Colonic mucosa (tissue), 4 donors: ENCODE measurements at places on chromosomes 1 and 21. TPM values are rescaled to one million over a fixed set of nuclear protein-coding genes. Genes with fewer than 3 reads are reported as not detected.
A peak's percentile ranks its signal among the peaks of the same experiment; 100 is the strongest.

LCE3E gene
- total RNA-seq = not detected

FNDC10 gene
- 4.2 TPM for total RNA-seq

AJAP1 gene
- total RNA-seq = 0.42 TPM

SLC22A15 gene
- 1.1 TPM for total RNA-seq

BSND gene
- not detected for total RNA-seq

RNU1-4 gene
- 1,159 TPM for total RNA-seq

C1orf115 gene
- 80.6 TPM for total RNA-seq

ANKRD35 gene
- 0.53 TPM for total RNA-seq

DRAXIN gene
- total RNA-seq = 0.05 TPM

ADAM30 gene
- not detected for total RNA-seq

DNA sequence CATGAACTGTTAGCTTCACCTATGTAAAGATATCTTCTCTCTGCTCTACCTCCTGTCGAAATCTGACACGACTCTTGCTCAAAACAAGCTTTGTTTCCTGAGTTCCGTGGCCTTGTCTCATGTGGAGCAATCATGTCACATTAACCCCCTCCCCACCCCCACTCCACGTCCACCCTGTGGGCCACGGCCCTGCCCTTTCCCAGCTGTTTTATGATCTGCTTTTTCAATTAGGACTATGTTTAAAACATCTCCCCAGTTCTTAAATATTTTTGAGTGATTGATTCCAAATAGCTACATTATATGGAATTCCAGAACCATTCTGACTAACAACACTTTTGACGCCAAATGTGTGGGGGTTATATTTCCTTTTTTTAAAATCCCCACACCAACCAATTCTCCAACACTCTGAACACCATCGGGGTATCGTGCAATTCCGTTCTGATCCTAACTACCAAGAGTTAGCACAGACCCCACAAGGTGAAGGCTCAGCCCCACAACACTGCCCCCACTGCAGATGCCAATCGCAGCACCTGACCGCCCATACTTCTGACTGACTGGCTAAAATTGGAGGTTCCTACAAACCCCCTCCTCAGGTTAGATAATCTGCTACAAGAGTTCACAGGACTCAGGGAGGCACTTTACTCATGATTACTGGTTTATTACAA lies 12.7 kb upstream of the S100A8 start:
- no peak overlapping the region for H3K4me3 ChIP-seq
- no peaks in the 10 kb centered on the region for H3K27me3 ChIP-seq
- no peak overlapping the region for H3K27ac ChIP-seq
- no peaks in the 10 kb centered on the region for H3K4me1 ChIP-seq
- no peak for DNase-seq

- H3K36me3 ChIP-seq = no peaks in the 10 kb centered on the region
- H3K4me1 ChIP-seq = no peaks in the 10 kb centered on the region
- no peak overlapping the region for H3K27ac ChIP-seq
- peak; percentile 68 for DNase-seq
Measured at GRCh38 chr1:200488375-200489165, 78.7 kb upstream of the ZNF281 start.

GRCh38 chr1:85862456-85862855 lies 154.2 kb upstream of the ZNHIT6 start:
- DNase-seq = no peak
- H3K4me3 ChIP-seq = no peak overlapping the region
- no peaks in the 10 kb centered on the region for H3K27me3 ChIP-seq
- H3K4me1 ChIP-seq = no peaks in the 10 kb centered on the region

GRCh38 chr1:23384312-23385058 lies 14.8 kb upstream of the ZNF436 start:
- H3K27me3 ChIP-seq = no peaks in the 10 kb centered on the region
- H3K27ac ChIP-seq = peak overlapping the region; percentile 9
- no peaks in the 10 kb centered on the region for H3K4me1 ChIP-seq
- no peak for DNase-seq
- no peaks in the 10 kb centered on the region for H3K36me3 ChIP-seq
- no peak overlapping the region for H3K4me3 ChIP-seq

DNA sequence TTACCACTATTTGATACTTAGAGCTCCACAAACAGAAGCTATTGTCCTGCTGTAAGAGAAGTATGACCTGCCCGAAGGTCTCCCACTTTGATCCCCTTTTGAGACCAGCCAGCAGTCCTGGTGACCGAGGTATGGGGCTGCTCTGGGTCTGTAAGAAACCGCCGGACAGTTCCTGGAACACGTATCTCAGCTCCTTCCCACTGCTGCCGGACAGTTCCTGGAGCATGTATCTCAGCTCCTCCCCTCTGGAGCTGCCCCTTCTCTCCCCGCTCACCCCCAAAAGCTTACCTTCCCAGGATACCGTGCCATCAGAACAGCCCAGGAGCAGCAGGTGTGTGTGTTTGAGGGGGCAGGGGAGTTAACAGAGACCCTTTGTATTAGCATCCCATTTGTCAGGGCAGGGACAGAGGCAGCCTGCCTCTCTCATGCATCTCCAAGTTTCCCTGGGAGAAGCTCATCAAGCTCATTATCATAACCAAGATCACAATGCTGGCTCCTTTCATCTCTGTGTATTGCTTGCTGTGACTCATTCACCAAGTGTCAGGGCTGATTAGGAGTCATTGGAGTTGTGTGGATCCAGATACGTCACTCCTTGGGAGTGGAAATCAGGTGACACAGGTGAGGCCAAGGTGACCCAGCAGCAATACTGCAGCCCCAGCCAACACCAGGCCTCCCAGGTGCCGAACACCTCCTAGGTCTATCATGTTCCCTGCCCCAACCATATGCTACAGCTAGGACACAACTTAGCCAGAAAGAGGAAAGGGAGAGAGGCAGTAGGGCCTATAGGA lies 25.3 kb downstream of the OPTC start:
- no peaks in the 10 kb centered on the region for H3K4me1 ChIP-seq
- H3K36me3 ChIP-seq = no peaks in the 10 kb centered on the region
- H3K27ac ChIP-seq = no peak overlapping the region
- DNase-seq = no peak
- no peaks in the 10 kb centered on the region for H3K27me3 ChIP-seq

DNA sequence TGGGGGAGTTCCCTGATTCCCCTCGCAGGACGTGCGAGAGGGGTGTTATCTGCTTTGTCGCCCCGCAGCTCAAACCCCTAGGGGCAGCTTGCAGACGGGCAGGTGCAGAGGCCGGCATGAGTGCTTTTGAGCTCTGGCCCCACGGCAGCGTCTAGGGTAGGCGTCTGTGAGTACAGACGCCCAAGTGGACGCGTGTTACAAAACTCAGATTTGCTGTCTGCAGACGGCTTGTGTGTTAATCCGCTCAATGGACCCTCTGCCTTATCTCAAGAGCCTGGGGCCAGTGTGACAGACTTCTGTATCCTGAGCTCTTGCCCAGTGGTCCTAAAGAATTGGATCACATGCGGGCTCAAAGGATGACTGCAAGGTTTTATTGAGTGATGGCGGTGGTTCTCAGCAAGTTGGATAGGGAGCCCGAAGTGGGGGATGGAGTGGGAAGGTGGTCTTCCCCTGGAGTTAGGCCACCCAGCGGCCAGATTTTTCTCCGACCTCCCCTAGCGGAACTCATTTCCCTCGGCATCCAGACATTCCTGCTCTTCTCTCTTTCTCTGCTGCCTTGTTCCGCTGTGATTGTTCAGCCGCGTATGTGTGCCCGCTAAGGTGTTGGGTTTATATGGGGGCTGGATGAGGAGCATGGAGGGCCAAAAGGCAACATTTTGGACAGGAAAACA lies 9.4 kb downstream of the CFHR4 start:
- no peaks in the 10 kb centered on the region for H3K27me3 ChIP-seq
- DNase-seq = no peak
- no peak overlapping the region for H3K27ac ChIP-seq
- H3K36me3 ChIP-seq = no peaks in the 10 kb centered on the region
- no peak overlapping the region for H3K4me3 ChIP-seq
- no peaks in the 10 kb centered on the region for H3K4me1 ChIP-seq

GRCh38 chr1:19315378-19316198 lies 3.5 kb downstream of the SLC66A1 start:
- H3K36me3 ChIP-seq = no peaks in the 10 kb centered on the region
- H3K4me1 ChIP-seq = peaks cover 10% of the 10 kb centered on the region
- no peak overlapping the region for H3K4me3 ChIP-seq
- no peak for DNase-seq
- H3K27me3 ChIP-seq = no peaks in the 10 kb centered on the region

DNA sequence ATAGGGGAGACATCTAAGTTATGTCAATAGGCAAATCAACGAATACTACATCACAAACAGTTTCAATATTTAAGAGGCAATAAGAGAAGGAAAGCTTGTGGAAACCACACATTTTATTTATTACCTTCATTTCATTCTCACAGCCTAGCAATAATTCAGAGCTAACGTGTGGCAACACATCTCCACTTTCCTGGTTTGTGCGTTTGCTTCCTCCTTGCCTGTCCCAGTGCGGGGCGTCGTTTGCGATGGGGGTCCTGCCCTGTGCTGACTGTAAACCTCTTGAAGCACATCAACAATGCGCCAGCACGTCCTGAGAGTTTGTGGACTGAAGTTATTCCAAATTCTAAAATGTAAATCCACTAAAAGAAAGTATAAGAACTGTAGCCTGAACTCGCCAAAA lies 14.4 kb upstream of the VPS26C start:
- no peaks in the 10 kb centered on the region for H3K36me3 ChIP-seq
- H3K4me1 ChIP-seq = no peaks in the 10 kb centered on the region
- H3K27me3 ChIP-seq = no peaks in the 10 kb centered on the region
- DNase-seq = no peak
- H3K27ac ChIP-seq = no peak overlapping the region

GRCh38 chr1:203037509-203038190 lies 11.4 kb downstream of the PPFIA4 start:
- H3K4me1 ChIP-seq = no peaks in the 10 kb centered on the region
- H3K27me3 ChIP-seq = no peaks in the 10 kb centered on the region
- no peak overlapping the region for H3K4me3 ChIP-seq

- no peaks in the 10 kb centered on the region for H3K27me3 ChIP-seq
- H3K36me3 ChIP-seq = no peaks in the 10 kb centered on the region
- H3K27ac ChIP-seq = no peak overlapping the region
- H3K4me3 ChIP-seq = no peak overlapping the region
Measured at GRCh38 chr21:46050668-46051378, 47.1 kb upstream of the COL6A2 start.

- no peak overlapping the region for H3K27ac ChIP-seq
- H3K4me3 ChIP-seq = no peak overlapping the region
- H3K36me3 ChIP-seq = no peaks in the 10 kb centered on the region
- no peak for DNase-seq
- peaks cover 14% of the 10 kb centered on the region for H3K4me1 ChIP-seq
Measured at GRCh38 chr1:151830055-151830454, 1.5 kb downstream of the RORC start.

- H3K36me3 ChIP-seq = no peaks in the 10 kb centered on the region
- no peaks in the 10 kb centered on the region for H3K4me1 ChIP-seq
- DNase-seq = peak; percentile 47
- no peaks in the 10 kb centered on the region for H3K27me3 ChIP-seq
Measured at GRCh38 chr1:230797942-230798365, 50.8 kb downstream of the CAPN9 start.

DNA sequence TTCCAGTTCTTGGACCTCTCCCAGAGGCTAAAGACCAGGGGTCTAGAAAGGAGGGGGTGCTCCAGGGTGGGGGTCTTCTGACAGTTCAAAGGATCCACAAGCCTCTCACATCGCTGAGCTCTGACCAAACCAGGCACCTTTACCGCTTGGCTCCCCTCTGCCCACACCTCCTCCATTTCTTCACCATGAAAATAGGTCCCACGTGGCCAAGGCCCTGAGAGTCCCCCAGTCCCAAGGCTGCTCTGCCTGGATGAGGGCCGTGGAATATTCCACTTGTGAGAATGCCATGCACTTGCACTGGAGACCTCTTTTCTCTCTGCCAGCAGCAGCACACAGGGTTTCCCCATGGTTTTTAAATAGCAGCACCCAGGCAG lies 87.4 kb downstream of the ITPKB start:
- peaks cover 13% of the 10 kb centered on the region for H3K4me1 ChIP-seq
- H3K4me3 ChIP-seq = no peak overlapping the region
- H3K27ac ChIP-seq = no peak overlapping the region
- peaks cover 1% of the 10 kb centered on the region for H3K36me3 ChIP-seq
- no peak for DNase-seq

- no peak for DNase-seq
- H3K27me3 ChIP-seq = no peaks in the 10 kb centered on the region
- H3K36me3 ChIP-seq = no peaks in the 10 kb centered on the region
- no peaks in the 10 kb centered on the region for H3K4me1 ChIP-seq
Measured at GRCh38 chr1:63890468-63890867, 116.7 kb downstream of the ROR1 start.

DNA sequence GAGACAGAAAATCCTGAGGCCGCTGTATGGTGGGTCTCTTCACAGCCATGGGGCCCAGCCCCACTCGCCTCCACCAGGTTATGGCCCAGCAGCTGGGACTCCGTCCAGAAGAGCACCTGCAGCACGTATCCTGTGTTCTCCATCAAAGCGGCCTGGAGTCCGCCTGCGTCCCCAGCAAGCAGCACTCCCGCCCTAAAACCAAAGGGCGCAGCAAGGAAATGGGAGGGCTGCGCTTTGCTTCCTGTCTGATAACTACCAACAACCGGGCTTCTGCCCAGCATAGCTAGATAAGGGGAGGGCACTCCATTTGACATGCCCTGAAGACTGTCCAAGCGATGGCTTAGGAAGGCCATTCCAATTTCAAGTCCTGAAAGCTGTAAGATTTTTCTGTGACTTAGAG lies 119.9 kb downstream of the KCNJ15 start:
- no peak for DNase-seq
- no peaks in the 10 kb centered on the region for H3K36me3 ChIP-seq
- no peaks in the 10 kb centered on the region for H3K4me1 ChIP-seq
- no peak overlapping the region for H3K27ac ChIP-seq
- no peak overlapping the region for H3K4me3 ChIP-seq
- H3K27me3 ChIP-seq = no peaks in the 10 kb centered on the region

- H3K27me3 ChIP-seq = no peaks in the 10 kb centered on the region
- H3K4me1 ChIP-seq = no peaks in the 10 kb centered on the region
- DNase-seq = no peak
- no peak overlapping the region for H3K4me3 ChIP-seq
- no peaks in the 10 kb centered on the region for H3K36me3 ChIP-seq
- H3K27ac ChIP-seq = no peak overlapping the region
Measured at GRCh38 chr1:164417016-164417704, 141.8 kb upstream of the PBX1 start.

DNA sequence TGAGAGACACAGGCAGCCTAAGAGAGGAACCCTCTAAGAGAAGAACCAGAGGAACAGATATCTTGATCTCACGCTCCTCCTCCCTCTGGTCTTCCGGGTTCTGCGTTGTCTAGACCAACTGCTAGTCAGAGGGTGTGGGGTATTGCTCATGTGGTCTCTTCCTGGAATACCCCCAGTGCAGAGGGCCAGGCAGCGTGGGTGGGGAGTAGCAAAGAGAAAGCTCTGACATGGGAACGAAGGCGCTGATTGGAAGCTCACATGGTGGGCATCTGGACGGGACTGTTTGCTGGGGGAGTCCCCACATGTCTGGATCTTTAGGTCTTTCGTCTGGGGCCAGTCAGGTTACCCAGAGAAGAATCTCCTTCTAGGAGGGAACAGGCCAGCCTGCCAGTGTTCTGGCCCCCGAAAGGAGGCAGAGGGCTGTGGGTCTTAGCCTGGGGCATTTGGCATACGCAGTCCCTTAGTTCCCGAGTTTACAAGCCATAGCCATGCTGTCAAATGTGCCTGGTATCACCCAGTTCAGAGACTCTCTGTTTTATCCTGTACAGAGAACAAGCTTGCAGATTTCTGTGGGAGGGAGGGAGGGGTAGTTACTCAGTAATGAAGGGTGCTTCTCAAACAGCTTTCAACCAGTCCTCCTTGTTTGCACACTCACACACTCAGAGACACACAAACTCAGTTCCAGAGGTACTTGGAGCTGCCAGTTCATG lies 18.3 kb upstream of the IL6R start:
- peak; percentile 61 for DNase-seq
- peaks cover 7% of the 10 kb centered on the region for H3K4me1 ChIP-seq
- no peaks in the 10 kb centered on the region for H3K27me3 ChIP-seq
- H3K27ac ChIP-seq = peak overlapping the region; percentile 75
- no peak overlapping the region for H3K4me3 ChIP-seq
